ENCODE measurements at places on chromosomes 3 and 15.
A peak's percentile ranks its signal among the peaks of the same experiment; 100 is the strongest.

DNA sequence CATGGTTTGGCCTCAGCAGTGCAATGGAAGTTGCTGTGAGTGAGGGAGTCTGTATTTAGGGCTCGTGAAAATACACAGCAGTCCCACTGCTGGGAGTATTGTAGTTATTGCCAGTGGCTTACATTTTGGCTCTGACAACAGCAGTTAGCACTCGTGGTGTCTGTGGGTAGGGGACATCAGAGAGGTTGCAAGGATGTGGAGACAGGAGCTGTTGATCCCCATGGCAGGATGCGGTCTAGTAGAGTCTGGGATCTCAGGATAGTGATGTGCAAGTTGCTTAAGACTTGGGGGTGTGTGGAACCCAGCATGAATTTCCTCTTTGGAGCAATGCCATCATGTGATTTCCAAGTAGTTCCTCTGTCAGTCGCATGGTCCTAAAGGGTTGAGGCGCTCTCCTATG, 59.9 kb downstream of the GALK2 start:
- no peak for DNase-seq

DNA sequence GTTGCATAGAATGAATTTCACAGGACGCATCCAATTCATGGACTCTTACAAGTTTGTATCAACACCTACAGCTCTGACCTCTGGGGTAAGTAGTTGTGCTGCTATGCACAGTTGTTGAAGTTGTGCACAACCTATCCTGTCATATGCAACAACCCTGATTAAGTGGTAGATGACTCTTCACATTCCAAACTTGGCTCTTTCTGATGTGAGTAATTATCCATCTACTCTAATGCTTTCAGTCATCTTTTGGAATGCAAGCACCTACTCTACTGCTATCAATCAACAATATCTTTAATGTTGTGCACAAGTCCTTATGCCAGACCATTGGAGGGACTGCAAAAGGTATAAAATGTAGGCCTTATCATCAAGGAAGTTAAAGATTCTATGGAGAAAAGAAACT, 921.4 kb downstream of the MCTP2 start:
- DNase-seq = no peak

DNA sequence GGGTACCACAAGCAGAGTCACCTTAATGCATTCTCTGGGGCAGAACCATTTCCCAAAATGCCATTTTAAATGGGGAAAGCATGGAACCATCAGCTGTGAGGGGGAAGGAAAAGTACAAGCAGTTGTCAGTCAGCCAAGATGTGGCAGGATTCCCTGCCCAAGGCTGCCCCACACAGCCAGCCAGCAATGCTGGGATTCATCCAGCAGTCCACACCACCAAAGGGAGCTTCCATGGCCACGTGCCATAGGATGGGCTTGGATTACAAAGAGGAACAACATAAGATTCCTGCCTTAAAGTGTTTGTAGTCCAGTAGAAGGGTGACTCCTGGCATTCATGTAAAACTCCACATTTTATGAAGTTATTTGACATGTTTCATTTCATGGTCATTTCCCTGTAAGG, 233.3 kb downstream of the SHOX2 start:
- peak; percentile 16 for DNase-seq

GRCh38 chr15:96851613-96852012, 521.1 kb downstream of the NR2F2 start:
- no peak for DNase-seq

DNA sequence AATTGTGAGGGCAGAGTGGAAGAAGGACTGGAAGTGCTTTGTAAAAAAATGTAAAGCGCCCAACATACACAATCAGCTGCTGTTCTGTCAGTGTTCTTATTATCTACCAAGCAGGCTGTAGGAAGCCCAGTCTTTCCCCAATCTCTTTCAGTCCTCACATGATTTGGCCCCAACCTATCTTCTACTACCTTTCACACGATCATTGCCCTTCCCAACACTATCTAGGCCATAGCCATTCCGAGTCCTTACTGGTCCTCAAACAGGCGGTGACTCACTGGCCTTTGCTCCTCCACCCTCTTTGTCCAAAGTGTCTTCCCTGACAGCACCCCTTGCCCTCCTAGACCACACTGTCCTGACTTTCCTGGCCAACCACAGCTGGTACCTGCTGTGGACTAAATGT, 861 bp upstream of the RFT1 start:
- no peak for DNase-seq

DNA sequence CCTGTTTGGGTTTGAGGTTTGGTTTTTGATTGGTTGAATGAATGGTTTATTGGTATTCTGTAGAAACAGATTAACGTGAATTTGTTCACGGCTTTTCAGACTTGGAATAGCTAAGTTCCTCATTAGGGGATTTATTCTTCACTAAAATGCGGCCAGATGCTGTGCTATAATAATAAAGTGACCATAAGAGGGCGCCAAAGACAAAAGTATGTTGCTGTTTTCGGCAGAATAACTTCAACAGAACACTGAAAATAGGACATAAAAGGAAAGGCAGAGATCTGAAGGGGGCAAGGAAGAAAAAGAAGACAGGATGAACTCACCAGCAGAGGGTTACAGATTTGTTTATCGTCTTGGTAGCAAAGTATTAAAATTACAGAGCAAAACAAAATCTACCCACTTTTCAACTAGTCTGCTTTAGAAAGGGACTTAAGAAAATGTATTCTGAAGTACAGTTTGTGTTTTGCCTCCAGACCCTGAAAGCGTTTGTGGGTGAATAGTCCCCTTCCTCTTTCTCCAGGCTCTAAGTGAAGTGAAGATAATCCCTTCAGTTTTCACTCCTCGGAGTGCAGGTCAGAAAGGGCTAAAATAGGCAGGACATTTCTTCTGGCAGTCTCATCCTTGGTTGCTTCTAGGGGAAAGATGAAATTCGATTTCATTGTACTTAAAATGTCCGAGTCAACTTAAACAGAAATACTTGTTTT, 147.6 kb downstream of the IL20RB start:
- peak; percentile 78 for DNase-seq

GRCh38 chr3:112345681-112346080, 12.7 kb downstream of the CD200 start:
- no peak for DNase-seq

GRCh38 chr3:162295323-162295983, 798.8 kb downstream of the OTOL1 start:
- peak; percentile 3 for DNase-seq

- no peak for DNase-seq
These were observed 13.6 kb downstream of the TBC1D23 start for GRCh38 chr3:100274361-100274760.

GRCh38 chr3:186152361-186152798, 43.5 kb upstream of the ETV5 start:
- no peak for DNase-seq

GRCh38 chr3:98778383-98778782, 15.2 kb downstream of the ST3GAL6 start:
- no peak for DNase-seq

- DNase-seq = no peak
These were observed 3.9 kb upstream of the VILL start for GRCh38 chr3:37986479-37987314.

GRCh38 chr3:102224171-102224570, 210.6 kb upstream of the ZPLD1 start:
- no peak for DNase-seq

GRCh38 chr3:46456118-46456517, 8.6 kb downstream of the LTF start:
- no peak for DNase-seq

DNA sequence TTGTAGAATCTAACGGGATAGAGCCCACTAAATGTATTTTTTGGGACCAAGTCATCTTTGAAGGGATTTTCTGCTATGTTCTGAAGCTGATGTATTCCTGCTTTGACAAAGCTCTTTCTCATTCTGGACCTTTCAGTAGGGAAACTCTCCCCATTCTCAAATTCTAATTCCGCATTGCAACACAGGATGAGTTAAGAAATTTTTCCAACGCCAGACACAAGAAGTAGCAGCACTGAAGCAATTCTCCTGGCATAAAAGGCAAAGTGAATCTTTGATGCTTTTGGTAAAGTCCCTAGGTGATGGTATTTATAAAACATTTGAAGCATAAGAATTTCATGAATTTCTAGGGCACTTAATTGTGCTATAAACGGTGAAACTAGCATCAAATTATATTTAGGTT, 76.8 kb downstream of the ZPLD1 start:
- DNase-seq = no peak

- DNase-seq = peak; percentile 73
These were observed 44.4 kb upstream of the SACM1L start for GRCh38 chr3:45644791-45645201.
